COLO829 (cell line): ENCODE measurements at places on chromosomes 3 and 15.
A peak's percentile ranks its signal among the peaks of the same experiment; 100 is the strongest.

GRCh38 chr3:193816656-193817311, 223.8 kb downstream of the OPA1 start:
- DNase-seq = no peak

- no peak for DNase-seq
Measured at GRCh38 chr3:16728770-16729745, 123.8 kb upstream of the DAZL start.

GRCh38 chr15:89707577-89707976, 17.0 kb downstream of the WDR93 start:
- no peak for DNase-seq

DNA sequence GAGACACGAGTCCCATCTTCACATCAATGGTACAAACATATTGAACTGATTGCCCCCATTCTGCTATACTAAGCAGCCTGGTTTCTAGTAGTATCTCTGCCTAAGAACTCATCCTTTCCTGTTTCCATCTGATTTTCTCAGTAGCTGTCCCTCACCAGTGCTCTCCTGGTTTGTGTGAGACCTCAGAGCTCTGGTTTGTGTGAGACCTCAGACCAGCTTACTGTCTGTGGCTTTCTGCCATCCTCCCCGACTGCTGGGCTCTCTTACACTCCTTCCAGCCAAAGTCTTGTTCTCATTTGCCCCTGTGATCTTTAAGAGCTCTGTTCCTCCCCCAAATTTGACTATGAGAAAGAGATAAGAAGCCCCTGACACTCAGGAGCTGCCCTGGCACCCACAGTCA, 41.1 kb upstream of the NEDD4 start:
- no peak for DNase-seq

DNA sequence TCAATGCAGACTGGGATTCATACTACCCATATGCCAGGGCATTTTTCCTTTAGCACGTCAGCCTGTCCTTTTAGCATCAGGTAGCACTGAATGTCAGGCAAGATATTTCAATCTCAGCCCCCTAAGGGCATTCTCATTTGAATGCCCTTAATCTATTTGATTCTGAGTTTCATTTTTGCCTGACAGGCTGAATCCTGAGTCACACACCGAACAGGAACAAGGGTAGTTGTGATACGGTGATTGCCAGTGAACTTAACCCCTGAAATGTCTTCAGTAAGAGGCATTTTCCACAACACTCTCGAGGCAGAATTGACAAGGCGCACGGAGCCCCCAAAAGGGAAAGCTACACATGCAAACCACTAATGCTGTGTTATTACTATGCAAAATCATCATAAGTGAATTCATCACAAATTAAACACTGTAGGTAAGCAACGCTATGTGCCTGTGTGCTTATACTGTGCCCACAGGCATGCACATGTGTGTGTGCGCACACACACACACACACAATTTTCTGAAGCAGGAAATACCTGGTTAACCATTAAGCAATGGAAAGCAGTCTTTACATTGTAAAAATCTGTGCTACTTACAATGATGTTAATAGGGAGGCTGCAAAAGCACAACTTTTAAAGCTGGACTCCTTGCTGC, 130.4 kb downstream of the ZNF385D start:
- no peak for DNase-seq

DNA sequence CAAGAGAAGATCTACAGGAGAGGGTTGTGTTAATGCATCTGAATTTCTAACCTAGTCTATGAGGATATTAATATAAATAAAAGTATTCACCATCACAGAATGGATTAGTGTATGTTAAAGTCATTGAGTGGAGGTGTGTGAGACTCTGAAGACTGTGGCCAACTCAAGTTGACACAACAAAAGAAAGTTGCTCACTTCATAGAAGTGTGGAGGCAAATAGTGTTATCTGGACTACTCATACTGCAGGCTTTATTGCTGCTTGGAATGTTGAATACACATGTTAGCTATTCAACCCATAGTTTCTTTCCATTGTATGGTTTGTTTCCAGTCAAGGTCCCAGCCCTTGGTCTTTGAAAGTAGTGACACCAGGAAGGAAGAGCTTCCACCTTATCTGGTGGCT, 38.0 kb upstream of the TPRG1 start:
- DNase-seq = no peak

DNA sequence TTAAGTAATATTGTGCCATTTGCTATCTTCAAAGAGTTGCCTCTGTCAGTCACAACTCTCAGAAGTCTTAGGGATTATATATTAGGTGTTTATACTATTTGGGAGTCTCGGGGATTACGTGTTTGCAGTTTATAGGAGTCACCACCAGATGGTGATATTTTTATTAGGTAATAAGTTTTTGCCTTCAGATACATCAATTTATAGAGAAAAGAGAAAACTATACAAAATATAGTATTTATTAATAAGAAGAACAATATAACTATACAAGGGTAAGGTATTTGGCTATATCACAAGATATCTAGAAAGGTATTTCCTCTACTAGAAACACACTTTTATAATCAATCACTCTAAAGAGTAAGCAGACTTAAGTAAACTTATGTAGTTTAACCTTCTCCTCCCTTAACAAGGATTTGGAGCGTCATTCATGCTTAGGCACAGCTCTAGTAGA, 10.7 kb upstream of the DHX36 start:
- peak; percentile 34 for DNase-seq

GRCh38 chr3:124033360-124034015, 41.6 kb upstream of the ROPN1 start:
- no peak for DNase-seq
